ENCODE measurements at places on chromosomes 7 and 10.

- DNase-seq, result no peak
Measured at GRCh38 chr7:124009321-124009720, 23.5 kb downstream of the TMEM229A start.

GRCh38 chr10:83680470-83680891 is 458.8 kb upstream of the GHITM start:
- DNase-seq, result no peak

DNA sequence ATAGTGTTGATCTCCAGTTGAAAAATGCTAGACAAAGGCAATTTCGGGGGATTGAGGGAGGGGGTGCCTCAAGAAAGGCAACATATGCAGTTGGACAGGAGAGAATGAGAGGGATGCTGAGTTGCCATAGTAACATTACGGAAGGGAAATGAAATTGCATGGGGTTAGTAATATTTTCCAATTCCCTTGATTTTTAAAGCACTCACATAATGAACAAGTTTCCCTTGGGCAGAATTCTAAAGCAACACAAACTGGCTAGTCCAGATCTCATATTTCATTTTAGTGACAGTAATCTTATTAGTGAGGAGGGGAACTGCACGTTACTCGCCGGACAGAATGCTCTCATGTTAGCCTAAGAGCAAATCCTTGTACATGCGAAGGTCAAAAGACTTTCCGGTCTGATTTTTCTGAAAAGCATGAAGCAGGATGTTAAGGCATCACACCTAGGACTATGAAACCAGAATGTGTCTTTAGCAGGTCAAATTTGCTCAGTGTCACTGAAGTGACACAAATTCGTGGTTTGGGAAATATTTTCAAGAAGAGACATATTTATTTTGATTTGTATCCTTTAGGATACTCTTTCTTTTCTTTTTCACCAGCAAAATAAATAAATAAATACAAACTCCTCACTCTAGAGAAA is 165.5 kb downstream of the ANK3 start:
- no peak for DNase-seq

DNA sequence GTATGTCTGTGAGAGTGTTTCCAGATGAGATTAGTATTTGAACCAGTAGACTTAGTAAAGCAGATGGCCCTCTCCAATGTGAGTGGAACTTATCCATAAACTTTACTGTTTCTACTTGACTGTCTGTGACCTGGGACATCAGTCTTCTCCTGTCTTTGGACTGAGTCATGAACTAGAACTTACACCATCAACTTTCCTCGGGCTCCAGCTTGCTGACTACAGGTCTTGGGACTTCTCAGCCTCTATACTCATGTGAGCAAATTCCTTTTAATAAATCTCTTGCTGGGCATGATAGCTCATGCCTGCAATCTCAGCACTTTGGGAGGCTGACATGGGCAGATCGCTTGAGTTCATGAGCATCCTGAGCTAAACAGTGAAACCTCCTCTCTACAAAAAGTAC is 25.7 kb upstream of the WAPL start:
- DNase-seq, result no peak

- no peak for DNase-seq
Measured at GRCh38 chr7:150631866-150632864, at the start of gene GIMAP6. Gene GIMAP6, minus strand, starts transcription at chr7:150632385. Its CDS starts 2,243 bp downstream, at chr7:150630142.

GRCh38 chr7:5445981-5446594 is 22.5 kb upstream of the TNRC18 start:
- DNase-seq, result no peak

GRCh38 chr7:141729020-141729419 is 9.1 kb upstream of the SSBP1 start:
- no peak for DNase-seq

Data from stimulated activated CD8-positive, alpha-beta memory T cell treated with anti-CD3 and anti-CD28 coated beads, Interleukin-4, amount 100 ng/mL, for 4 hours (primary cell).